Activated T-helper 1 cell treated with anti-CD3 and anti-CD28 coated beads, Interleukin-12 subunit alpha, Interleukin-12 subunit beta, Interleukin-2, Interleukin-4 antibody, amounts not matched to agents 30 ng/mL and 10 ng/mL and 1 ng/mL, durations not matched to agents 14 hours and 24 hours and 36 hours (primary cell): ENCODE measurements at places on chromosomes 6 and 20. TPM values are rescaled to one million over a fixed set of nuclear protein-coding genes. Genes with fewer than 3 reads are reported as not detected.
A peak's percentile ranks its signal among the peaks of the same experiment; 100 is the strongest.

DNA sequence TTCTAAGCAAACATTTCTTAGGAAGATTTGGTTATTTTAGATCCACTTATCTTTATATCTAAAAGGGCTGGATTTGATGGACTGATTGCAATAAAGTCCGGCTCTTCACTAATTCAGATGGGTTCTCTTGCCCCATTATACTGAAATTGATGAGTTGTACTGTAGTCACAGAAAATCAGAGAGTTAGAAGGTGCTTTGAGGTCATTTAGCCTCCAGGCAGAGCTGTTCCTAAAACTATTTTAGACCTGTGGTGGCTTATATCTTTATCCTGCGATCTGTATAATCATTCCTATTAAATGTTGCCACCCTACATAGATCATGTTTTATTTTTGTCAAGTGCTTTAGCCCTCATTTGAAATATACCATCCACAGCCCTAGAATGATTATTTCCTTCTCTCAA is 61.3 kb upstream of the ATXN1 start:
- DNase-seq: no peak

GRCh38 chr6:166031275-166031674 is 136.4 kb downstream of the TBXT start:
- DNase-seq: no peak

The HDDC2 gene
- total RNA-seq: 79.7 and 82.4 TPM in 2 replicates

The RALGAPA2 gene
- total RNA-seq: 18.0 and 19.6 TPM in 2 replicates

DNA sequence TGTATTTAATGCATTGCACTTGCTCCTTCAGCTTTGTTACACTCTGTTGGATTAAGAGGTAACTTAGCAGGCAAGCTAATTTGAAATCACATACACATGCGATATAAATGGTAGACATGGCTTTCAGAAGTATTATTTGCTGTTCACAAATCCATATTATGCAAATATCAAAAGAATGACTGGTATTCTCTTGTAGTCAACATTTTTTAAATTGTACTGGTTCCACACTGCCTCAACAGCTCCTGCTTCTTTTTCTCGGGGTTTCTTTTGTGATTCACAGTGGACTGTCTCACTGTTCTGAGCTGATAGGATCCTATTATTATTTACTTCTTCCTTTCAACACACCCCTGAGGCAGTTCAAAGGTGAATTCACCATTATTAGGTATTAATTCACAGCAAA is 927.4 kb downstream of the KIF16B start:
- no peak for DNase-seq

DNA sequence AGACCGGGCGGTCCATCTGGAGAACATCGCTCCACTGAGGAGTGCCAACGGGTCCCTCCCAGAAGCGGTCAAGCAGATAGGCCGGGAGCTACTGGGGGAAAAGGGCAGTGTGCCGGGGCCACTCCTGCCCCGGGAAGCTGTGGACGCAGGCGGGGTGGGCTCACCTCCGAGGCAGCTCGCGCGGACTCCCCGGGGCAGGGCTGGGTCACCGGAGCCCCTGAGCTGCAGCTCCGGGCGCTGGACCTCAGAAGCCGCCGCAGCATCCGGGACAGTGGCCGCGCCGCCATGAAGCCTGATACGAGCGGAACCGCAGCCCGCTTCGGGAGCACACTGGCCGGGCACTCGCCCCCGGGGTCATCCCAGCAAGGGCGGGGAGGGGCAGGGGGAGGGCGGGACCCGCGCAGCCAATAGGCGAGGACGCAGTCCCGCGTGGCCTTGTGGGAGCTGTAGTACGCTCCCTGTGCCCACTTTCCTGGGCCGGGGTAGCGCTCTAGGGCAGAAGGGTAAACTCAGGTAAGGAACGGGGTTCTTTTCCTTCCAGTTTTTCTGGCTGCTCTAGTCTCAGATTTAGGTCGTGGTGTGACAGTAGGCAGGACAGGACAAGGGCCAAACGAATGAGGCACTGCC is at the start of gene MOCS1:
TSS of gene MOCS1 (minus strand) at position 332 of the 627 bp plus-strand sequence. CDS start at position 287, 45 bp downstream.
- DNase-seq: peak; percentile 3

- no peak for DNase-seq
Observed at GRCh38 chr6:99185525-99185924, 163.9 kb downstream of the FAXC start.

The ZNF292 gene
- total RNA-seq: 50.1 and 51.7 TPM in 2 replicates

- no peak for DNase-seq
Observed at GRCh38 chr20:59821201-59821600, 112.2 kb downstream of the SYCP2 start.

The C20orf141 gene
- not detected in 2 replicates for total RNA-seq

GRCh38 chr20:18815194-18815942 is 1.8 kb downstream of the SCP2D1 start:
- no peak for DNase-seq

The RIMS4 gene
- total RNA-seq: not detected in 2 replicates

- DNase-seq: no peak
Observed at GRCh38 chr20:3804254-3804751, 8.2 kb downstream of the CDC25B start.

GRCh38 chr6:152474354-152474753 is 162.8 kb downstream of the SYNE1 start:
- no peak for DNase-seq

GRCh38 chr6:159071843-159072769 is 27.3 kb upstream of the TAGAP start:
- DNase-seq: no peak

The BFSP1 gene
- 0.76 and 0.80 TPM in 2 replicates for total RNA-seq

- no peak for DNase-seq
Observed at GRCh38 chr6:15343490-15344191, 97.8 kb downstream of the JARID2 start.

DNA sequence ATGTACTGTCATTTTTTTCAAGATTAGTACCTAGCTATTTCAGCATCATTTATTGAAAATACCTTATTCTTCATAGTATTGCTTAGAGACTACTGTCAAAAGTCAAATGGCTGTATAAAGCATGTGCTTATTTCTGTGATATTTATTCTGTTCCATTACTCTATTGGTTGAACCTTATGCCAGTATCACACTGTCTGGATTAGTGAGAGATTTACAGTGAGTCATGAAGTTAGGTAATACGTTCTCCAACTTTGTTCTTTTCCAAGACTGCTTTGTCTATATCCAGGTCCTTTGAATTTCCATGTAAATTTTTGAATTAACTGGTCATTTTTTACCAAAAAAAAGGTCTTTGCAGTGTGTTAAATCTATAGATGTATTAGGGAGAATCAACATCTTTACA is 18.6 kb upstream of the RNF217 start:
- DNase-seq: no peak

The OTOR gene
- total RNA-seq: not detected in 2 replicates

The MYLK2 gene
- total RNA-seq: 0.29 and 0.44 TPM in 2 replicates
